ENCODE measurements at places on chromosomes 12 and 14.
A peak's percentile ranks its signal among the peaks of the same experiment; 100 is the strongest.

GRCh38 chr14:39015360-39015961, 87.6 kb downstream of the SEC23A start:
- no peak for DNase-seq

GRCh38 chr14:71855399-71856036, 76.7 kb upstream of the RGS6 start:
- peak; percentile 37 for DNase-seq

GRCh38 chr12:64666054-64666914, 56.0 kb downstream of the RASSF3 start:
- no peak for DNase-seq

GRCh38 chr14:53190938-53191337, 37.8 kb upstream of the DDHD1 start:
- no peak for DNase-seq

DNA sequence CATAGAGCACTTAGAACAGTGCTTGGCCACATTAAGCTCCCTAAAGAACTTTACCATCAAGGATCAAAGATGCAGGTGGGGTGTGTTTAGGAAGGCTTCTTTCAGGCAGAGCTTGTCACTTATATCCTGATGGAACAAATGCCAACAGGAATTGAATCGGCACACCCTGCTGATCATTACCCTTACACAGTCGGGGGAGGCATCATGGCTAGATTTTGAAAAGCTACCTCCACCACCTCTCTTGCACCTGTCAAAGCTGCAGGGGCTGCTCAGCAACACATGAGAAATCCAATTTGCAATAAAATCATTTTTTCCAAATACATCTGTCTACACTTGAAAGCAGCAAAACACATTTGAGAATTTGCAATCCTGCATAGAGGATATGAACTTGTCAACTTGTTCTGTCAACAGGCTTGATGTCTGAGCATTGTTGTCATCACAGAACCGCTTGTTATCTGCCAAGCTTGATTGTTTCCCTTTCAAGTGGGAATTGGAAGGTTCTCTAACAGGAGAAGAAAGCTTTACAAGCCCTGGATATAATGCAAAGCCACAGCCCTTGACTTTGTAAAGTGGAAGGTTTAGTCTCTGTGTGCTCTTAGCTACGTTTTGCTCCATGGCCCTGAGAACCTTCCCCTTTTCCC, 24.6 kb upstream of the TRIM9 start:
- DNase-seq: no peak

GRCh38 chr14:32820181-32820580, 118.5 kb upstream of the NPAS3 start:
- DNase-seq: no peak

DNA sequence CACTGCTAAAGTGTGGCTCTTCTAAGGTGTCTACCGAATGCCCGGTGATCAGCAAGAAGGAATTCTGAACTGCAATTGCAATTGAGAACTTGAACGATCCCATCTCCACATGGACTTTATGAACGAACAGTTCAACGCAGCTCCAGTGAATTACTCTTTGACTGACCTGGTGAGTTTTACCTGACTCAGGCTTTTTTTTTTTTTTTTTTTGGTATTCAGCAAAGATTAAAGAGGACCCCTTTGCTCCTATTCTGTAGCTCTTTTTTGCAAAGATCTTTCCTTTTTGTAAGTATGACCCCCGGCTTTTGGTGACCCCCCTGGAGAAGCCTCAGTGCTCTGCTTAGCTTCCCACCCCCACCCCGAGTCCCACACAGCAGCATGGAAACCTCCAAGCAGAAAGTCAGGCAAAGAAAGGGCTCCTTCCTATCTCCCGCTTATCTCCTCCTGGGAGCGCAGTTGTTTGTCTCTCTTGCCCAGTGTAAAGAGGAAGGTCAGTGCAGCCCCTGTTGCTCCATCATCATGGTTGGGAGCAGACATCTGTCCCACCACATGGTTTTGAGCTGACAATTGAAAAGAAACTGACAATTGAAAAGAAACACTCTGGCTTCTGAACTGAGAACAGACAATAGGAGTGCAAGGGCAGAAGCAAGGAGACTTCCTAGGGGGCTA, 72.1 kb upstream of the DIO3 start:
- DNase-seq: no peak

GRCh38 chr14:32121536-32121935, 44.4 kb downstream of the ARHGAP5 start:
- no peak for DNase-seq

GRCh38 chr12:67910360-67911274, 78.6 kb upstream of the IFNG-AS1 start:
- DNase-seq: no peak

DNA sequence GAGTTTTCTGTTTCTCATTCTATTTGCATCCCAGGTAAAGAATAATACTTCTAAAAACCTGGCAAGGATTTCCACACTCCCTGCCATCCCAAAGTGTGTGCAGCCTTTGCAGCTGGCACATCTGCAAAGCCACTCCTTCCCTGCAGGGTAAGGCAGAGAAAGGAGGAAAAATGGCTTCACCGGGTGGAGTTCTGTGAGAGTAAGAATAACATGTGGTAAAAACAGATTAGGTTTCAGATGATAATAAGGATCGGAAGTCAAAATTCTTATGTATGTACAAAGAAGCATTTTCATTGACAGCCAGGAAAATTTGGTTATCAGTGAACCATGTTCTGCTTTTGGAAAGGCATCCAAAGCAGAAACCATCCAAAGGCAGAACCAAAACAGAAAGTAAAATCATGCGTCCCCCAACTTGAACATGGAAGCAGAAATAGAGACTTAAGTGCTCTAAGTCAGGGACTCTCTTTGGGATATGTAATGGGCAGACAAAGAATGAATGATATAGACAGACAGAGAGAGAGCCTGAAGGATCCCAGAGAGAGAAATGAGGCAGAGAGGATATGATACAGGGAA, 192.6 kb upstream of the CCDC196 start:
- no peak for DNase-seq

- no peak for DNase-seq
These were observed 543.7 kb upstream of the TMEM132C start for GRCh38 chr12:127723251-127723650.

- no peak for DNase-seq
These were observed 31.9 kb downstream of the FOS start for GRCh38 chr14:75310295-75311111.

- no peak for DNase-seq
These were observed 56.0 kb downstream of the PPP2R5C start for GRCh38 chr14:101817501-101818001.

DNA sequence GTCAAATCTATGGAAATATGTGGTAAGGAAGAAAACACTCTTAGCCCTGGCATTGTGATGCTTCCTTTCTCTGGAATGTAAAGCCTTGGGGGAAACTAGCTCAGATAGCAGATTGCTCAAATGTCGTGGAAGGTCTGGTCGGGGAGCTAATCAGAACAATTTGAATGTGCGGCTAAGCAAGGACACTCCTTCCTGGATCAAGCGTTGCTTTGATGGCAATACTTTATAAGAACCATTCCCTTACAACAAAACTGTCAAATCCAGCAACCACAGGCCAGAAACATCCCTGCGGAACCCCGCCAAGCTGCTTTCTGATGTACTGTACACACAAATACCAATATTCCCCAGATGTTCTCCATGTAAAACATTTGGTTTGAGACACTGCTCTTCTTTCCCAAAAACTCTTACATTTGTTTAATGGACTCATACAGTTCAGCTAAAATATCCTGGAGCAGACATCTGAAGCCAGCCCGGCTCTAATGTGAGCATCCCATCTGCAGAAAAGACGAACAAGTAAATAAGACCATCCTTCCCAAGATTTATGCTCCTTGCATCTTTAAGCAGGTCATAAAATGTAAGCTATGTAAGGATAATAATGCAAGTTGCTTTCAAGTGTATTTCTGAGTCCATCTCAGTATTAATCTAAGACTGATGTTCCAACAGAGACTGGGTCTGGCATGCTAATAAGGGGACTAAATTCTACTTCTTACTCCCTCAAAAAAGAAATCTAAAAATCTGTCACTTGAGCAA, 20.2 kb downstream of the NUAK1 start:
- DNase-seq: no peak

- no peak for DNase-seq
These were observed 285.4 kb downstream of the ALG10B start for GRCh38 chr12:38601949-38602348.

GRCh38 chr14:98382662-98383061, 889.3 kb downstream of the BCL11B start:
- no peak for DNase-seq

DNA sequence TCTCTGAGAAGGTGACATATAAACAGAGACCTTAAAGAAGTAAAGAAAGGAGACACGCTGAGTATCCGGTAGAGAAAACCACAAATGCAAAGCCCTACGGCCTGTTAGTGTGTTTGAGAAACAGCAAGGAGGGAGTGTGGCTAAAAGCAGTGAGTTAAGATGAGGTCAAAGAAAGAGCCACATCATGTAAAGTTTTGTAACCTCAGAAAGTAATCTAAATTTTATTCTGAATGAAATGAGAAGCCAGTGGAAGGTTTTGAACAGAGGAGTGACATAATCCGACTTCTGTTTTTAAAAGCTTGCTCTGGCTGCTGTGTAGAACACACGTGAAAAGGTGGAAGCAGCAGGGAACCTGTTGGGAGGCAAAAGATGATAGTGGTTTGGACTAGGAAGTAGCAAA, 32.6 kb downstream of the PPP2R5E start:
- DNase-seq: no peak

- DNase-seq: peak; percentile 74
These were observed 122.9 kb downstream of the TSPAN9 start for GRCh38 chr12:3200032-3200617.

DNA sequence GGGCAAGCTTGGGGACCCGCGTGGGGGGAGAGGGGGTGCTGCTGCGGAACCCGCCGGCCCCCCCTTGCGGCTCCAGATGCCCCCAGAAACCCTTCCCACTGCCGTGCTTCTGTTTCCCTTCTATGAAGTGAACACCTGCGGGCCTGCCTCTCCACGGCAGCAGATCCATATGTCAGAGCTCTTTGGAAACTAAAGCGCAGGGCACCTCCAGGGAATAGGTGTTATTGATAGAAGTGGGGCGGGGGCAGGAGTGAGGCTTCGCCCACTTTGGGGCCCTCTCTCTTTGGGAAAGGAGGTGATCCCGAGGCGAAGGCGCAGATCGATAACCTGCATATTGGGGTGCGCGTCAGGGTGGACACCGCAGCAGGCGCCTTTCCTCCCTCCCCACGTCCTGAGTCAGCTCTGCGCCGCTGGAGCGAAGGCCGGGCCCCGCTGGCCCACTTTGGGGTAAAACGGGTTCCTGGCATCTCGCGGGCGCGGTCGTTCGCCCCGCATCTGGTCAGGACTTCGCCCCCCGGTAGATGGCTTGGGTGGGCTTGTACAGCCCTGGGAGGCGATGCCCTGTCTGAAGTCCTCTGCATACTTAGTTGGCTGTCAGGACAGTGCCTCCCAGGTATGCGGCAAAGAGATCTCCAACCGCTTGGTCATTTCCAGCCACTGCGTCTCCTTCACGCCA, 524 bp downstream of the KMT5A start:
- DNase-seq: peak; percentile 27

- DNase-seq: no peak
These were observed 15.7 kb downstream of the FAR2 start for GRCh38 chr12:29164477-29165393.

DNA sequence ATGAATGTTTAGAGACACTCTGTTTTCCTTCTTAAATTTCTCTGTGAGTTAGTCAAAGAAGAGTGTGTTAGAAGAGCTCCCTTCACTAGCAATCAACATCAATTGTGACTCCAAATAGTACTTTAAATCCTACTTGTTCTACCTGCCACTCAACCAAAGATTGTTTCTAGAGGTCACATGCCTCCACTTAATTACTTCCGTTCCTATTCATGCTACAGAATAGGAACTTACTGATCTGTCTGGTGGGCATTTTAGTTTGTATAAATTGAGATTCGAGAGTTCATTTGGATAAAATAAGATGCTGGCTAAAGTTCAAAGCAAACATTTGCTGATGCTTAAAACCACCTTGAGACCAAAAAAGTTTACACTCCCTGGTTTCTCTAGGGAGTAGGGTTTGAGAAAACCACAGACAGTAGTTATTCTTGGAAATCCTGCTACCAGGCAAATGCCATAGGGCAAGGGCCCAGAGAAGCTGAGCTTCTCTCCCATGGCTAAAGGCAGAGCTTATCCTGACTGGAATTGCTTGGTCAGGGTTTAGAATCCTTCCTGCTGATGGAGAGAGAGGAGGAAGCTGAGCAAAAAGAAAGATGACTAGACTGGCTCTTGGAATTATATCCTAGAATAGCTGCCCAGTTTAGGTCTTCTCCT, 389.6 kb upstream of the ATP2B1 start:
- DNase-seq: no peak

DNA sequence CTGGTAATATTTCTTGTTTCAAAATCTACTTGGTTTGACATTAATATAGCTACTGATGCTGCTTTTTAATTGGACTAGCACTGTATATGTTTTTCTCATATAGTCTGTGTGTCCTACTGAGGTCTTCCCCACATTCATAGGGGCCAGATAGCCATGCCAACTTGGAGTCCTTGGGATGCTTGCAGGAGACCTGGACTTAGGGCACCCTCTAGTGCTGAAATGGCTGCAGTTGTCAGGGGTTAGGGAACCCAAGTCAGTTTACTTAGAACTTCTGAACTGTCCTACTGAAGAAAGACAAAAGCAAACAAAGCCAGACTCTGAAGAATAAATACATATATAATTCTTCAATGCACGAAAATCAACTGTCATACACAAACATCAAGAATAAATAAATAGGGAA, 279.9 kb upstream of the SYT1 start:
- no peak for DNase-seq

GRCh38 chr12:98060411-98060810, 455.0 kb upstream of the TMPO start:
- DNase-seq: no peak

DNA sequence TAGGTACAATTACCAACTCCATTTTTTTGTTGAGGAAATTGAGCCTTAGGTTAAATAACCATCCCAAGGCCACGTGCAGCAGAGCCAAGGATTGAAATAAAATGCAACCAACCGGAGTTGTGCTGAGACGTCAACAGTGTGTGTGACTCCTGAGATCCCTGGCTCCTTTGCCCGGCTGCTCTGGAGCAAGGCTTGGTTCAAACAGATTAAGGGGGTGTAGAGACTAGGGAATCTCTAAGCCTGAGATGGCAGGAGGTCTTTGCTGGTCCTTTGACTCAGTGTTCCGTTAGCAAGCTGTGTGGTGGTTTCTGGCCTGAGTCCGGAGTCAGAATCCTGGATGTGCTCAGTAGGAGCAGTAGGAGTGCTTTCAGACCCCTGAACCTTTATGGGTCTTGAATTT, 1.4 kb upstream of the SLC8A3 start:
- no peak for DNase-seq
